Aorta (tissue), 5 donors: ENCODE measurements at places on chromosomes 4 and X. TPM values are rescaled to one million over a fixed set of nuclear protein-coding genes. Genes with fewer than 3 reads are reported as not detected.

- no peak for DNase-seq
- H3K4me1 ChIP-seq, result no peaks in the 10 kb centered on the region
These were observed 39.3 kb downstream of the SLAIN2 start for GRCh38 chr4:48380583-48381167.

GRCh38 chr4:77072195-77072753 is 3.5 kb downstream of the CCNI start:
- H3K36me3 ChIP-seq, result no peaks in the 10 kb centered on the region
- no peak for DNase-seq
- H3K27ac ChIP-seq, result no peak overlapping the region
- no peaks in the 10 kb centered on the region for H3K27me3 ChIP-seq
- H3K4me1 ChIP-seq, result peaks cover 4% of the 10 kb centered on the region
- no peak overlapping the region for H3K4me3 ChIP-seq

The L1CAM gene
- 11.6 TPM for total RNA-seq

GRCh38 chrX:48785540-48786214 is 713 bp upstream of the GATA1 start:
- no peaks in the 10 kb centered on the region for H3K27me3 ChIP-seq
- DNase-seq, result no peak
- H3K27ac ChIP-seq, result no peak overlapping the region
- no peaks in the 10 kb centered on the region for H3K36me3 ChIP-seq

DNA sequence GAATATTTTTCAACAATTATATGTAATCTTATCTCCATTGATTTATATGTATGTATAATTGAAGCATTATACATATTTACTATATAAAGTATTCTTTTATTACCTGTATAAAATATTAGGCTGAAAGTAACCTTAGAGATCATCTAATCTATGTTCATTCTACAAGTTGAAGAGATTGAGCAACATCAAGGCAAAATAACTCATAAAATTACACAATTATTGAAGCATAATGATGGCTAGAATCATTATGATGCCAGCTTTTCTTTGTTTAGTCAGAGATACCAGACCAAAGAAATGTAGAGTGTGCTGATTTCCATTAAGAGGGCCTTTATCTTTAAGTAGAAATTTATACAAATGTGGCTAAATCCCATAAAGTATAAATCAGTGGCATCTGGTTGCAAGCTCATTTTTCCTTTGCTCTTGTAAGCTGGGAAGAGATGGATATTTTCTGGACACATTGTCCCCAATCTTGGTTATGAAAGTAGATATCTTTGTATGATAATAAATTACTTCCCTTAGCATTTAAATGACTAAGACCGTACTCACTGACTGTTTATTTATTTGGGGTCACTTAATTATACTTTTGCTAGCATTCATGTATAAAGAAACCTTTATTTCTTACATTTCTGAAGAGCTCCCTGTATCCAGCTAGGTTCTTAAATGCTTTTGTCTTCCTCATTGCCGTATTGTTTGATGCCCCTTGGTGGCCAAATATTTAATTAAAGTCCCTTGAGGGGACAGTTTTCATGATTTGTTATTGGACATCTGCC is 339.8 kb downstream of the PCDH7 start:
- no peaks in the 10 kb centered on the region for H3K36me3 ChIP-seq
- H3K4me3 ChIP-seq, result no peak overlapping the region
- H3K4me1 ChIP-seq, result no peaks in the 10 kb centered on the region
- no peak for DNase-seq
- no peak overlapping the region for H3K27ac ChIP-seq
- H3K27me3 ChIP-seq, result no peaks in the 10 kb centered on the region

GRCh38 chrX:132463411-132463810 is 25.4 kb downstream of the MBNL3 start:
- DNase-seq, result no peak
- no peaks in the 10 kb centered on the region for H3K27me3 ChIP-seq
- no peaks in the 10 kb centered on the region for H3K36me3 ChIP-seq
- no peak overlapping the region for H3K4me3 ChIP-seq
- H3K4me1 ChIP-seq, result no peaks in the 10 kb centered on the region

The SPANXN4 gene
- not detected for total RNA-seq

- H3K27me3 ChIP-seq, result no peaks in the 10 kb centered on the region
- no peaks in the 10 kb centered on the region for H3K4me1 ChIP-seq
- DNase-seq, result no peak
- H3K4me3 ChIP-seq, result no peak overlapping the region
These were observed 6.3 kb upstream of the SORCS2 start for GRCh38 chr4:7186031-7186430.

GRCh38 chr4:125311503-125311902 is 3.3 kb upstream of the FAT4 start:
- H3K27ac ChIP-seq, result no peak overlapping the region
- no peaks in the 10 kb centered on the region for H3K27me3 ChIP-seq
- no peak overlapping the region for H3K4me3 ChIP-seq
- DNase-seq, result no peak
- no peaks in the 10 kb centered on the region for H3K36me3 ChIP-seq

The RASGEF1B gene
- total RNA-seq, result 12.6 TPM

DNA sequence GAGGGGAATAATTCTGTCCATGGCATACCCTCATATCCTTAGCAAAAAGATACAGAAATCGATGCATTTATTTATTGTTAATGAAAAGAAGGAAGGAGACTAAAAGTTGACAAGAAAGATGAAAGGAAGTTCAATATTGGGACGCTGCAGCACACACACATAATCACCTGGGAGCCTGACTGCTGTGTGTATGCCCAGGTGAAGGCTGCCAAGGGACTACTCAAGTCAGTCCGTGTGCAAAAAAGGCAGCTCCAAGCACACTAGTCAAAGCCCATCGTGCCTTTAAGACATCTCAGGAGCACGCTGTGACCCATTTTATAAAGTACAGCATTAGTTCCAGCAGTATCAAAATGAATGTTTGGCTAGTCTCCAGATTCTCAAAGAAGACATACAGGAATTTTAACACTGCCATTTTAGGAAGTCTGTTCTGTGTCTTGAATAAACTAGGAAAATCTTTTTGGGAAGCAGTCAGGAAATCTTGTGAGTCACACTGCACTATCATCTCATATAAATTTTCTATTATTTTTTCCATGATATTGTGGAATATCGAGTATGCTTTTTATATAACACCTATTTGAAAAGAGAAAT is 363.9 kb downstream of the GASK1B start:
- DNase-seq, result no peak
- H3K36me3 ChIP-seq, result no peaks in the 10 kb centered on the region

- H3K27me3 ChIP-seq, result no peaks in the 10 kb centered on the region
- no peak overlapping the region for H3K27ac ChIP-seq
- H3K4me3 ChIP-seq, result no peak overlapping the region
These were observed 225.0 kb upstream of the PUDP start for GRCh38 chrX:7372825-7373525.

The PABPC1L2B gene
- total RNA-seq, result not detected

DNA sequence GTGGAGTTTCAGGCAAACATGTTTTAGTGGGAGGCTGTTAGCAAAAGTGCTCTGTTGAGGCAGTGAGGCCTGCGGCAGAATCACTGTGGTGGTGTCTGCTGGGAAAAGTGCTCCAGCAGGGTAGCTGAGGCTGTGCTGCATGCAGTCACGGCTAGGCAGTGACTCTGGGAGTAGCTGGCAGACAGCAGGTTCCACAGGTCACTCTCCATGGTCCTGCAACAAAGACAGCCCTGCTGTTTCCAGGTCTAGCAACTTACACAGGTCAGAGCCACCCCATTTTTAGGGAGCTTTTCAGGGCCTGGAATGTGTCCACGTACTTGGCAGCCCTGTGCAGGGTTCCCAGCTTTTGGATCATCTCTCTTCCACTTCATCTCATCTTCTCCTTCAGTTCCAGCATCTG is 184.3 kb downstream of the NAA11 start:
- H3K36me3 ChIP-seq, result no peaks in the 10 kb centered on the region
- no peak for DNase-seq
- no peaks in the 10 kb centered on the region for H3K27me3 ChIP-seq
- H3K27ac ChIP-seq, result no peak overlapping the region
- H3K4me1 ChIP-seq, result no peaks in the 10 kb centered on the region
- H3K4me3 ChIP-seq, result no peak overlapping the region
